A172 (cell line): ENCODE measurements at places on chromosomes 11 and 22. TPM values are rescaled to one million over a fixed set of nuclear protein-coding genes. Genes with fewer than 3 reads are reported as not detected.

- DNase-seq, result peak; percentile 91
Observed at GRCh38 chr11:111557425-111558111, 17.0 kb downstream of the LAYN start.

DNA sequence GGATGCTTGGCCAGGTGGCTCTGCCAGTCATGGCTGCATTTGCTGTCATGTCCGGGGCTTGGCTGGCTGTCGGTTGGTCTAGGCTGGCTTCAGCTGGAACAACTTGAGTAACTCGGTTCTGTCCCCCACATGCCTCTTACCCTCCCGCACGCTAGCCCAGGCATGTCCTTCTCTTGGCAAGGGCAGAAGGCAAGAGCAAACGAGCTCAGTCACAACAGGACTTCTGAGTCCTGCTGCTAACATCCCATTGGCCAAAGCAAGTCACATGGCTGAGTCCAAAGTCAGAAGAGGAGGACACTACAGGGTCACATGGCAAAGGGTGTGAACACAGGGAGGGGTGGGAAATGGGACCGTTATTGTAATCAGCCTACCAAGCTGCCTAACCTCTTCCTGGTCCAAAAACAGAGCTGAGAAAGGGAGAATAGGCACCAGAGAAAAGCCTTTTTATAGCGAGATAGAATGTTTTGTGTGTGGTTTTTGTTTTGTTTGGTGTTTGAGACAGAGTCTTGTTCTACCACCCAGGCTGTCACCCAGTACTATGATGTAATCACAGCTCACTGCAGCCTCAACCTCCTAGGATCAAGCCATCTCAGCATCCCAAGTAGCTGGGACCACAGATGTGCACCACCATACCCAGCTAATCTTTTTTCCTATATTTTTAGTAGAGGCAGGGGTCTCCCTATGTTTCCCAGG lies 81.9 kb downstream of the MN1 start:
- DNase-seq, result peak; percentile 48

- DNase-seq, result peak; percentile 81
Observed at GRCh38 chr11:36362902-36363301, 66.8 kb downstream of the PRR5L start.

GRCh38 chr22:42613872-42614301 lies 796 bp downstream of the POLDIP3 start:
- no peak for DNase-seq

GRCh38 chr11:26712497-26712896 lies 9.4 kb downstream of the SLC5A12 start:
- DNase-seq, result no peak

DNA sequence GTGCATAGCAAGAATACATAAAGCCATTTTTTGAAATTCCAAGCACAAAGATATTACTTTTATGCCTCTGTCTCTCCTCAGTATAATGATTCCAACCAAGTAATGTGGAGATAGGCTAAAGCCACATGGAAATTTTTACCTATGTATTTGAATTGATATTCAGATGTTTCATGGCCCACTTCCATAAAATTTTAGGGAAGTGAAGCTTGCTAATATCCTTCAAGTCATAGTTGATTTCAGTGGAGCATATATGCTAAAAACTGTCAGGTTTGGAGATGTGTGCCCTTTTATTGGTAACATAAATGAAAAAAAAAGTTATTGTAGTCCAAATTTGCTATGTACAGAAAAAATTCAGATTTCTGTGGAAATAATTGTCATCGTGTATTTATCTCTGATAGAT lies 12.3 kb downstream of the MS4A4E start:
- no peak for DNase-seq

The MALAT1 gene
- total RNA-seq, result 1,067 and 1,084 TPM in 2 replicates

- no peak for DNase-seq
Observed at GRCh38 chr11:41779401-41779960, 320.0 kb upstream of the LRRC4C start.

- no peak for DNase-seq
Observed at GRCh38 chr11:64537876-64538275, 53.1 kb upstream of the SLC22A12 start.

DNA sequence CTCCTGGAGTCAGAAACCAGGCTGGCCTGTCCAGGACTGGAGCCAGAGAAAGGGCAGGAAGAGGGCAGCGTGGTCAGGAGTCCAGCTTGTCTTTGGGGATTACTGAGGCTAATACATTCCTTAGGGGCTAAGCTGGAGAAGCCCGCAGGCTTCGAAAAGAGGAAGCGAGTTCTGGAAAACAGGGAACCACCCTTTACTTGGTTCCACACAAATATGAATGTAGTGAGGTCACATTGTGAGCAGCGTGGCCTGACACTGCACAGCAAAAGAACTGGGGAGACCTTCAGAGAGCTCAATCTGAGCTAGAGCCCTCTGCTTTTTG lies 132.3 kb downstream of the CEP164 start:
- no peak for DNase-seq

- DNase-seq, result peak; percentile 94
Observed at GRCh38 chr11:20110908-20111669, 49.2 kb downstream of the DBX1 start.

- DNase-seq, result no peak
Observed at GRCh38 chr22:37709445-37709765, 12.6 kb downstream of the TRIOBP start.

DNA sequence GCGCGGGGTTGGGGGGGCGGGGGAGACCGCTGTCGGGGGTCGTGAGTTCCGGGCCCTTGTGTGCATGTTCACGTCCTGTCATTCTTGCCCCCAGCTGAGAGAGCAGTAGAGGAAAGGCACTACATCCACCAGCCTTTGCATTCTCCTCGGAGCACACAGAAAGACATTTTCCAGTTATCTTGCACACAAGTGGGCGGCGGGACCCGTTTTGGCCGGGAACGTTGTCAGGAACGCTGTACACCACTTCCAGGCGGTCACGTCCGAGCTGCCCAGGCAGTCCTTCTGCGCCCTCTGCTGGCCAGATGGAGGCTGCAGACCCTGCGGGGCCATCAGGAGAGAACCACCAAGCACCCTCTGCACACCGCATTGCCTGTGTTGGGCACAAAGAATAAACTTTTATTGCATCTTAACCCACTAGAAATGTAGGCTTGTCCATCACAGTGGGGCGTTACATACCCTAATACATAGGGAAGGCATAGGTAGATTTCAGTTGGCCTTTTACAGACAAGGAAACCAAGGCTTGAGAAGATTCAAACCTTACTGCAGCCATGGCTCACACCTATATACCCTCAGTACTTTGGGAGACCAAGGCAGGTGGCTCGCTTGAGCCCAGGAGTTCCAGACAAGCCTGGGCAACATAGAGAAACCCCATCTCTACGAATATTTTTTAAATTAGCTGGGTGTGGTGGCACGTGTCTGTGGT lies 2.8 kb upstream of the CDKN1C start:
- DNase-seq, result peak; percentile 81

The RTN4R gene
- total RNA-seq, result 10.9 and 15.6 TPM in 2 replicates

GRCh38 chr11:19633276-19633675 lies 79.4 kb upstream of the NAV2 start:
- no peak for DNase-seq

DNA sequence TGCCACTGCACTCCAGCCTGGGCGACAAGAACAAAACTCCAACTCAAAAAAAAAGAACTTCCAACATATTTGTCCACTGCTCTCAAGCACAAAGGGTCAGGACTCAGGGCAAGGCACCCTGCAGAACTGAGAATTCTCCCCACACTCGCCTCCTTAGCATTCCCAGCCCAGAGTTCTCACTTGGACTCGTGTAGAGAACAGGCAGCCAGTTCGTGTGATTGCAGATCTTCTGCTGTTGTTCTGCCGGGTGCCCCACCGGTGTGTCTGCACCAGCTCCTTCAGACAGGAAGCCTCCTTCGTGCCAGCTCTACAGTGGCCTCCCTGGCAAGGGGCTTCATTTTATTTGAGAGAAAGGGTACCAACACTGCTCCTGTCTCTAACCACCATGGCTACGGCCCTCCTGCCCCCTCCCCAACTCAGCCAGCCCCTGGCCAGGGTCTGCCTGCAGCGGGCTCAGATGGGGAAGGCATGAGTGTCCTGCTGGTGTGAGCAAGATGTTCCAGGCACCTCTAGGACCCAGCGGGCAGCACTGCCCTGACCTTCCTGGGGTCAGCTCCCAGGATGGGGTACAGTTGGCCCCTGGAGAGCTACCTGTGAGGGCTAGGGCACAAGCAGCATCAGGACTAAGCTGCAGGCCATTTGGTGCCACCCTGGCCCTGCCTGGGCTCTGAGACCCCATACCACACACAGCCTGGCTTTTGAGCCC lies 19.5 kb upstream of the SCGB1A1 start:
- DNase-seq, result peak; percentile 31

DNA sequence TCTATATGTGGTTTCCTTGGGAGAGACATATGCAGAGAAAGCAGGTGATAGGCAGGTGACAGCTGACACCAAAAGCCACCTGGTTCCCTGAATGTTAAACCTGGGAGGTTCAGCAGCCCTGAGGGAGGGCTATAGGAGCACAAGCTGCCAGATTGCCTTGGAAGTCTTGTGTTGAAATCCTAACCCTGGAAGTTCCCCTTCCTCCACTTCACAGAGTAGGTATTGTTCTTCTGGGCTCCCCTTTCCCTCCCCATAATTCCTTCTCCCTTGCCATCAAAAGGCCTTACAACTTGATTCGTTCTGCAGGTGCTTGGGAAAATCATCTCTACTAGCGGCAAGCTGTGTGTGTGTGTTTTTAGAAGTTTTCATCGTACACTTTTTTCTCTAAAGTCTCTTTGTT lies 5.4 kb downstream of the LDLRAD3 start:
- no peak for DNase-seq

GRCh38 chr11:30196400-30197206 lies 34.2 kb upstream of the FSHB start:
- DNase-seq, result peak; percentile 46

GRCh38 chr11:65120831-65121230 lies 1.1 kb downstream of the FAU start:
- no peak for DNase-seq

GRCh38 chr11:24005202-24005876 lies 491.5 kb upstream of the LUZP2 start:
- DNase-seq, result no peak

The RAB36 gene
- 6.1 and 6.6 TPM in 2 replicates for total RNA-seq

The FXYD2 gene
- total RNA-seq, result not detected in 2 replicates

DNA sequence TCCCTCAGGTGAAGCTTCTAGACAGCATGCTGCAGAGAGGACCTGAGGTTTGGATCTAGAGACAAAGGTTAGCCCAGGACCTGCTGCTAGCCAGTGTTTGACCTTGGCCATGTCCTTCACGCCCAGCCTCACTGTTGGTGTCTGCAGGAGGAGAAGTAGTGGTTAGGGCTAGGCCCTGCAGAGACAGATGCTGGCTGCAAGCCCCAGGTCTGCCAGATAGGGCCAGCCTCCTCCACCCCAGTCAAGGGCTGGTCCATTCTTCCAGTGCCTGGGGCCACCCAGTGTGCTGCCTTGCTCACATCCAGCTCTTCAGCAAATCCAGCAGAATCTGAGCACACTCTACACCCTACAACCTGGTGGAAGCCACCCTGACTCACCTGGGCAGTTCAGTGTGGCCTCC lies 21.5 kb upstream of the MIEF1 start:
- DNase-seq, result no peak

DNA sequence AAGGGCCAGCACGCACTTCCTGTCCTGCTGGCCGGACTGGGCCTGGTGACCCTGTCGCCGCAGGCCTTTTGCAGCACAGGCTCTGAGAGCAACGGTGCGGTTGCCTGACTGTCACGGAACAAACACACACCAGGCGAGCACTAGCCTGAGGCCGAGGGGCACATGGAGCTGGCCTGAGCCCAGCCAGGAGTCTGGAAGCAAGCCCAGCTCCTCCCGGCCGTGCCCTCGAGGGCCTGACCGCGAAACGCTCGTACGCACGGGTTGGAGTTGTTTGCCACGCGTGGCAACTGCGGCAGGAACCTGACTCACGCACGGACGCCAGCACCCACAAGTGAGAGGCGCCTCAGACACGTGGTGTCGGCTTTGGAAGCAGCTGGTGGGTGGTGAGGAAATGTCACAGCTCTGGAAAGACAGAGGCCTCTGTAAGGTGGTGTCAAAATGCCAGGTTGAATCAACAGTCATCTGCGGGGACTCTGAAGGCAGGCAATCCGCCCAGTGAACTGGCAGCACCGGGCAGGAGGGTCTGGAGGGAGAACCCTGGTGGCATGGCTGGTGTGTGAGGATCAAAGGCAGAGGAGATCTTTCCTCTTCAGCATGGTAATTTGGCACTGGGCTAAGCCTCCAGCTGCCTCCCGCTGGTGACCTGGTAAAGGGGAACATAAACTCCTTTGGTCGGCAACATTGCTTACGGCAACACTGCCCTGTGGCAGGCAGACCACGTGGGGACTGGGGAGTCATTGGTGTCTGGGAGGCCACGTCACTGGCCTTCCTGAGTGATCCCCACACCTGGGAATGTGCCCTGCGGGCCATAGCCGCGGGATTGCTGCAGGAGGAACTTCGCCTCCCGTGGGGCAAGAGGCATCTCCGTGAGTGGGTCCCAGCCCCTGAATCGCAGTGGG lies 15.3 kb upstream of the IL17REL start:
- DNase-seq, result no peak

DNA sequence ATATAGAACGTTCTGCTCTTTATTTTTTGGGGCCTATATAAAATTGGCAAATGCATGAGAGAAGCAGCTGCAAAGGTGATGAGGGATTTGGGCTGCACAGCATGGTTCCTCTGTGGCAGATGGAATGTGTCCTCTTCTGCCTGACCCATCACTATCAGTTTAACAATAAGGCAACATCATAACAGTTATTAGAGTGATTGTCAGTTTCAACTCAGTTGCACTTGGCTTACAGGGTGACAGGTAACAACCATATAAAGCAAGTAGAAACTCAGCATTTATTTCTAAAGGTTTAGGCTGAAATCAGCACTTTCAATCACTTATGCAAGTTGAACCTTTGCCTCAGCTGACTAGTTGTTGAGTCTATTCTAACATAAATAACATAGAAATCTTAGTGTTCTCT lies 935.4 kb upstream of the CHORDC1 start:
- no peak for DNase-seq

The USP2 gene
- 0.17 TPM in 1 of 2 replicates, not detected in the other for total RNA-seq

DNA sequence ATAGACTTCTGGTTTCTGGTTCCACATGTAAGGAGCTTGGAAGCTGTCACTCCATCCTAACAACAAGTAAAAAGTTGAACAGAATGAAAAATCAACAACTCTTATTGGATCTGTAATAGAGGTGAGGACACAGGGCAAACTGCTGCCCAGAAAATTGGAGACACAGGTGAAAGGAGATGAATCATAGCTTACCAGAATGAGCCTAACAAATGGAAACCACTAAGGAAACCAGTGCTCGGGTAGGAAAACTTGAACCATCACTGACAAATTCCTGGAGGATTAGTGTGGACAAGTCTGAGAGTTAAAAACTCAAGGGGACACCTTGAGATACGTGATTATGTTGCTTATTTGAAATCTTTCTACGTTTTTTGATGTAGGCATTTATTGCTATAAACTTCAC lies 52.1 kb downstream of the GDPD4 start:
- peak; percentile 51 for DNase-seq

- DNase-seq, result no peak
Observed at GRCh38 chr22:23122216-23122957, 19.4 kb downstream of the RSPH14 start.

The LDHA gene
- total RNA-seq, result 872 and 1,087 TPM in 2 replicates

- DNase-seq, result no peak
Observed at GRCh38 chr11:130449996-130450769, 1.7 kb downstream of the ADAMTS15 start.
